Activated CD4-positive, alpha-beta T cell treated with anti-CD3 and anti-CD28 coated beads, Interleukin-2, amount 10 ng/mL, durations not matched to agents 7 days and 5 days (primary cell): ENCODE measurements at places on chromosomes 2 and 18. TPM values are rescaled to one million over a fixed set of nuclear protein-coding genes. Genes with fewer than 3 reads are reported as not detected.

DNA sequence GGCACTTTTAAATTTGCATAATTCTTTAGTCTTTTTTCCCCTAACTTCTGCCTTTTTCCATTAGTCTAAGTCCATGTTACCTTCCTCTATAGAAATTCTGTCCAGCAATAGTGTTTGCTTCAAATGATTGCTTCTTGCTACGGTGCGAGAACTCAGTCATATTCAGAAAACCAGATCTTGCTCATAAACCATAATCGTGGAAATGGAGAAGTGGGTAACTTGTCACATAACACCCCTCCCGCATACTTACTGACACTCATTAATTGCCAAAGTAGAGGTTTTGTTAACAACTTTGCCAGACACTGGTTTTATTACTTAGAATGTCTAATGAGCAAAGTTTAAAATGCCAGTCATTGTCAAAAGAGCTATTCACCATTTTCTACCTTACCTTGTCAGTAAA is 94.3 kb upstream of the TWSG1 start:
- H3K27ac ChIP-seq: no peak overlapping the region
- H3K4me1 ChIP-seq: peaks cover 9% of the 10 kb centered on the region
- no peak for DNase-seq
- peaks cover 48% of the 10 kb centered on the region for H3K36me3 ChIP-seq
- no peaks in the 10 kb centered on the region for H3K27me3 ChIP-seq
- H3K4me3 ChIP-seq: no peak overlapping the region

GRCh38 chr2:45156605-45157004 is 147.4 kb upstream of the SIX2 start:
- no peak overlapping the region for H3K27ac ChIP-seq
- H3K4me1 ChIP-seq: no peaks in the 10 kb centered on the region
- peaks cover 20% of the 10 kb centered on the region for H3K27me3 ChIP-seq

GRCh38 chr18:35982409-35983114 is 10.1 kb downstream of the RMP24 start:
- DNase-seq: no peak
- no peak overlapping the region for H3K27ac ChIP-seq
- H3K27me3 ChIP-seq: no peaks in the 10 kb centered on the region
- H3K4me1 ChIP-seq: no peaks in the 10 kb centered on the region
- H3K36me3 ChIP-seq: peaks cover 49% of the 10 kb centered on the region

DNA sequence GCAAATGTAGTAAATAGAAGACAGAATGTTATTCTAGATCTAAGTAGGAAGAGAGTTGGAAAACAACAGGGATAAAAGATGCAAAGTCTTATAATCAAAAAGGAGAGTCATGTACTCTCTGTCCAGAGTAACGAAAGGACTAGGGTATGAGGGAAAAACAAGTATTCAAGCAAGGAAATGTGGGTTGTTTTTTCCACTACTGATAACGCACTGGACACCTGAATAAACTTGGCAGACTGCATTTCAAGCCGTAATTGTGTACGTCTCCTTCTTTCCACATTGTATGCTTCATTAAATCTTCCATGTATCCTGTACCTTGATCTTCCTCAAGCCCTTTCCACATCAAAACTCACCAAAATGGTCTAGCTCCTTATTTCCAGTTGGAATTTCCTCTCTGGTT is 420.6 kb downstream of the ZEB2 start:
- DNase-seq: no peak
- no peak overlapping the region for H3K27ac ChIP-seq
- H3K4me3 ChIP-seq: no peak overlapping the region
- H3K4me1 ChIP-seq: no peaks in the 10 kb centered on the region
- H3K36me3 ChIP-seq: no peaks in the 10 kb centered on the region

DNA sequence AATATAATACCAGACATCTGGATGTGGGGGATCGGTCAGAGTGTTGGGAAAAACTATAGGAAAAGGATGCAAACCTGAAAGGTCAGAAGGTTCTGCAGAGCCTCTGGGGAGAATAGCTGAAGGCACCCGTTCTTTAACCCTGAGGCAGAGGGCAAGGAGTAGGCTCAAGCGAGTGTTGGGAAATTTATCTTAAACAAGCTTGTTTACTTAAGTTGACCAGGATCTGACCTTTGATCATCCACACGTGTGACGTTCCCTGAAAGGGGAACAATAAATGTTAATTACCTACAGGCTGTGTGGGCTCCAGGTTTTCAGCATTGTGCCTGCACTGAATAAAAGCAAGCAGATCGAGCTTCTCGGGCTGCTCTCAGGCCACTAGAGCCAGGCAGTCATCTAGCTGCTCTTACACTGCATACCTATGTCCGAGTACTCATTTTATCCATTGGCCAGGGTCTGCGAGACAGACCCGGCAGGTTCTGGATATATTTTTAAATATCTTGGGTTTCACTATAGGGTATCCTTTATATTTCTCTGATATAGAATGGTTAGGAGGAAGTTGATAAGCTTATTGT is 400.6 kb upstream of the CHST9 start:
- DNase-seq: no peak
- no peaks in the 10 kb centered on the region for H3K36me3 ChIP-seq
- no peaks in the 10 kb centered on the region for H3K27me3 ChIP-seq
- H3K4me3 ChIP-seq: no peak overlapping the region
- H3K27ac ChIP-seq: no peak overlapping the region

GRCh38 chr2:86185517-86186212 is 9.6 kb downstream of the IMMT start:
- peaks cover 76% of the 10 kb centered on the region for H3K4me1 ChIP-seq
- no peak for DNase-seq
- no peaks in the 10 kb centered on the region for H3K27me3 ChIP-seq
- H3K4me3 ChIP-seq: peak overlapping the region; percentile 45
- peaks cover 31% of the 10 kb centered on the region for H3K36me3 ChIP-seq

DNA sequence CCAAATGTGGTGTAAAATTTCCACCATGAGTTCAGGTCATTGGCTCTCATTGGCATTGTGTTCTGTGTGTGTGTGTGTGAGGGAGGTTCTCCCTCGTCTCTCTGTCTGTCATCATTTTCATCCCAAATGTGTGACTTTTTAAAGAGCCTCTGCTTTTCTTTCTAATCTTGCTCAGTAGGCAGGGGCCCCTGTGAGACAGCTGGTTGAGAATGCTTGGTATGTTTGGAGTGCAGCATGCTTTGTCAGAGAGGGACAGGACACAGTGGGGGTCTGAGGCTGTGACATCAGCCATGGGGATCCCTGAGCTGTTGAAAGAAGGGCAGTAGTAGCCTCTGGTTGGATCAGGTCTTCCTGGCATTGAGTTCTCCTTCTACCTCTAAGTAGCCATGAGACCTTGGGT is 10.6 kb downstream of the PTPRM start:
- no peak for DNase-seq
- peaks cover 4% of the 10 kb centered on the region for H3K27me3 ChIP-seq
- no peaks in the 10 kb centered on the region for H3K36me3 ChIP-seq
- no peak overlapping the region for H3K4me3 ChIP-seq
- H3K4me1 ChIP-seq: peaks cover 4% of the 10 kb centered on the region

DNA sequence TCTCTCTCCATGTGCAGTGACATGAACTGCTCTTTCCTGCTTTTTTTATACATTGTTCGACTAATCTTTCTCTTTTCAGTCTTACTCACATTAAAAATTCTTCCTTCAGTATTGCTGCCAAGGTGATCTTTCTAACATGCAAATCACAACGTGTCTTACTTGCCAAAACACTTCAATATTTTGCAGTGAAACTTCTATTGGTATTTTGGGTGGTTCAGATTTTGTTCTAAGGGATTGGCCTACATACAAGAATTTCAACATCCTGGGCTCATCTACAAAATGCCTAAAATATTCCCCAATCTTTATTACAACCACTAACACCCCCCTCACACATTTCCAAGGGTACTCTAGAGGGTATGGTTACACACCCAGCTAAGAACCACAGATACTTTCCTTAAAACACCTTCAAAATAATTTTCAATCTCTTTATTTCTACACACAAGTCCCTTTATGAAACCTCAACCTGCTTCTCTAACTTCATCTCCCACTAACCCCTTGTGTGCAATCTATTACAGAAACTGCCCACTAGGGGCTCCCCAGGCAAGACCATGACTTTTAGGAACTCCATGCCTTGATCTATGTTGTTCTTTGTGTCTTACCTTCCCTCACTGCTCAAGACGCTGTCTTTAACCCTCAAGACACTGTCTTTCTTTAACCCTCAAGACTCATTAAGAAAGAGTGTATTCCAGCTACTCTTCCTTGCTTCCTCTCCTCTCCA is 50.9 kb downstream of the COL3A1 start:
- no peaks in the 10 kb centered on the region for H3K4me1 ChIP-seq
- H3K27ac ChIP-seq: no peak overlapping the region
- H3K36me3 ChIP-seq: no peaks in the 10 kb centered on the region
- no peak for DNase-seq
- no peaks in the 10 kb centered on the region for H3K27me3 ChIP-seq
- no peak overlapping the region for H3K4me3 ChIP-seq

DNA sequence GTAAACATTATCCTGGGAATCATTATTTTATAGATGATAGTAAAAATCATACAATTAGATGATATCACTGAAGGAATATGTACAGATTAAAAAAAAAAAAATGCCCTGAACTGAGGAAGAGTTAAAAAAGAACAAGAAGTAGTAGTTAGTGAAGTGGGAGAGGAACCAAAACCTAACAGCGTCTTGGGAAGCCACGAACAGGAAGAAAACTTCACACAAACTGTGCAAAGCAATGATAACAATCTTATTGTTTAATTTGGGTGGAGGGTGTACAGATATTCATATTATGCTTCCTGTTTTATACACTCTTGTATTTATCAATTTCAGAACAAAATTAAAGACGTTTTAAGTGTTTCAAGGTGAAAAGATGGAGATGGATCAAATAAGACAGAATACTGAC is 3.5 kb downstream of the HEATR5B start:
- no peak for DNase-seq
- no peaks in the 10 kb centered on the region for H3K27me3 ChIP-seq
- peak overlapping the region; percentile 76 for H3K27ac ChIP-seq
- H3K36me3 ChIP-seq: peaks cover 50% of the 10 kb centered on the region
- H3K4me1 ChIP-seq: peaks cover 52% of the 10 kb centered on the region
- peak overlapping the region; percentile 48 for H3K4me3 ChIP-seq

DNA sequence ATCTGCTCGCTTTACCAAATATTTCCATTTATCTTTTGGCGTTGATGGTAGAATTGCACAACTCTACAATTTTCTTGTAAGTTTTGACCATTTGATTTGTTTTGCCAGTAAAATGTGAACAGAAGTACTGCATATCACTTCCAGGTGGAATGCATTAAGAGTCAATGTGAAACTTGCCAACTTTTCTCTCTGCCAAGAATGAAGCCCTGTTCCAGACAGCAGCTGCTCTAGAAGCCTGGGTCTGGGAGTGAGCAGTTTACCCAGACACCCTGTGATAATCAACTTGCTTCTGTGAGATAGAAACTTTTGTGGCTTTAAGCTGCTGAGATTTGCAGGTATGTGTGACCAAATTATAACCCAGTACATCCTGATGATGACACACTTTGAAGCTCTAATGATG is 115.9 kb upstream of the SYT4 start:
- H3K27me3 ChIP-seq: no peaks in the 10 kb centered on the region
- no peaks in the 10 kb centered on the region for H3K36me3 ChIP-seq
- H3K4me3 ChIP-seq: no peak overlapping the region
- DNase-seq: no peak
- H3K4me1 ChIP-seq: no peaks in the 10 kb centered on the region
- H3K27ac ChIP-seq: no peak overlapping the region

GRCh38 chr2:150572194-150572766 is 84.8 kb upstream of the RND3 start:
- DNase-seq: no peak
- H3K27ac ChIP-seq: no peak overlapping the region
- no peaks in the 10 kb centered on the region for H3K27me3 ChIP-seq
- no peaks in the 10 kb centered on the region for H3K36me3 ChIP-seq

- H3K4me3 ChIP-seq: no peak overlapping the region
- H3K36me3 ChIP-seq: no peaks in the 10 kb centered on the region
- DNase-seq: no peak
- peaks cover 43% of the 10 kb centered on the region for H3K27me3 ChIP-seq
These were observed 5.1 kb downstream of the B4GALT6 start for GRCh38 chr18:31679133-31679742.

DNA sequence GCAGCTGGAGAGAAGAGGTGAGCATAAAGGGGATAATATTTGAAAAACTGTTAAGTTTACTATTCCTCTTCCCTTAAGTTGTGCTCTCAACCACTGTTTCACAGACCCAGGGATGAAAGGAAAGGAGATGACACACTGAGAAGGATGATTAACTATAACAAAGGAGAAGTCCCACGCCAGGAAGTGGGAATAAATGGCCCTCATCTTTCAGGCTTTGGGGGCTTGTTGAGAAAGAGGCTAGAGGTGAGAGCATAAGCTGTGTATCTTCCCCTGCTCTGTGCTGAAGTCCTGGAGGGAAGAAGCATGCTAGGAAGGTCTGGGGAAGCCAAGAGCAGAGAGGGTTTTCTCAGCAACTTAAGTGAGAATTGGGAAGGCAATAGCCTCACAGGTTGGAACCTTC is 399.1 kb upstream of the ATP5MC3 start:
- H3K27me3 ChIP-seq: no peaks in the 10 kb centered on the region
- H3K4me1 ChIP-seq: peaks cover 6% of the 10 kb centered on the region
- no peak overlapping the region for H3K27ac ChIP-seq
- no peaks in the 10 kb centered on the region for H3K36me3 ChIP-seq

GRCh38 chr18:73987247-73987980 is 160.2 kb downstream of the FBXO15 start:
- H3K36me3 ChIP-seq: no peaks in the 10 kb centered on the region
- no peaks in the 10 kb centered on the region for H3K4me1 ChIP-seq
- H3K27me3 ChIP-seq: no peaks in the 10 kb centered on the region
- no peak overlapping the region for H3K27ac ChIP-seq
- no peak overlapping the region for H3K4me3 ChIP-seq
- DNase-seq: no peak

GRCh38 chr2:112698834-112699515 is 21.8 kb upstream of the NT5DC4 start:
- H3K27ac ChIP-seq: no peak overlapping the region
- peaks cover 17% of the 10 kb centered on the region for H3K4me1 ChIP-seq
- H3K27me3 ChIP-seq: peaks cover 25% of the 10 kb centered on the region
- DNase-seq: no peak
- no peak overlapping the region for H3K4me3 ChIP-seq

Gene IL1F10
- not detected for total RNA-seq

Gene TMEM247
- total RNA-seq: not detected

Gene HADHB
- 72.7 TPM for total RNA-seq

Gene MAL
- 339 TPM for total RNA-seq

Gene ACKR3
- total RNA-seq: 6.4 TPM

Gene TRABD2A
- total RNA-seq: 74.6 TPM

Gene EFEMP1
- not detected for total RNA-seq

Gene HTR2B
- total RNA-seq: 2.1 TPM
